Dermis microvascular lymphatic vessel endothelial cell (primary cell): ENCODE measurements at places on chromosomes 7 and 10.
A peak's percentile ranks its signal among the peaks of the same experiment; 100 is the strongest.

- DNase-seq, result no peak
Measured at GRCh38 chr10:60594476-60595051, 183.7 kb upstream of the CDK1 start.

GRCh38 chr7:39811161-39811614 is 138.9 kb upstream of the CDK13 start:
- peak; percentile 34 for DNase-seq

DNA sequence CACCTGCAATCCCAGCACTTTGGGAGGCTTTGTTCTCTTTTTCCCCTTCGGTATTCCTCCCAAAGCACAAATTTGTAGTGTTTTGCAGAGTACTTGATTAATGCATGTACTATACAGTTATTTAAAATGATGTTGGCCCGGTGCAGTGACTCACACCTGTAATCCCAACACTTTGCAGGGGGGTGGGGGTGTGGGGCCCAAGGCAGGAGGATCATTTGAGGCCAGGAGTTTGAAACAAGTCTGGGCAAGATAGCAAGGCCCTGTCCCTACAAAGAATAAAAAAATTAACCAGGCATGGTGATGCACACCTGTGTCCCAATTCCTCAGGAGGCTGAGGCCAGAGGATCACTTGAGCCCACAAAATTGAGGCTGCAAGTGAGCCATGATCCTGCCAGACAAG is 26.8 kb upstream of the FOXK1 start:
- DNase-seq, result no peak

- peak; percentile 75 for DNase-seq
Measured at GRCh38 chr10:133375357-133376115, 2.4 kb upstream of the ECHS1 start.

GRCh38 chr10:99930731-99931550 is 78.8 kb downstream of the DNMBP start:
- DNase-seq, result peak; percentile 72

DNA sequence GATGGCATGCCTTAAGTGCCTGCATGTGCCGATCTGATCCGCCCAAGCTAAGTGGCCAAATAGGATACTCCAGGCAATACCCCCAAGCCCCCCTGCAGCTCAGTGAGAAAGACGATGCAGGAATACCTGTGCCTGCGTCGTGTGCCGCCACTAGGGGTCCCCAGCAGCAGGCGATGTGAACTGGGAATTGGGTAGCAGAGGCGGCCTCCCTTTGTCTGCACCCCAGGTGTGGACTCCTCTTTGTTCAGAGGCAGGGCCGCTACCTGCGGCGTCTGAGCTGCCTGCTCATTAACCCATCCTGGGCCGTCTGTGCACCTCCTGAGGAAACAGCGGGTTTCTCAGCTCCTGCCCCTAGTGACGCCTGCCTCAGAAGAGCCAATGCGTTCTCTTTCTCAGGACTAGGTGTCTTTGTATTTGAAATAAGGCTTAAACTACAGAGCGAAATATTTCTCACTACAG is 4.8 kb upstream of the CHN2 start:
- peak; percentile 49 for DNase-seq

- DNase-seq, result peak; percentile 58
Measured at GRCh38 chr7:104156842-104157277, 51.0 kb downstream of the ORC5 start.

DNA sequence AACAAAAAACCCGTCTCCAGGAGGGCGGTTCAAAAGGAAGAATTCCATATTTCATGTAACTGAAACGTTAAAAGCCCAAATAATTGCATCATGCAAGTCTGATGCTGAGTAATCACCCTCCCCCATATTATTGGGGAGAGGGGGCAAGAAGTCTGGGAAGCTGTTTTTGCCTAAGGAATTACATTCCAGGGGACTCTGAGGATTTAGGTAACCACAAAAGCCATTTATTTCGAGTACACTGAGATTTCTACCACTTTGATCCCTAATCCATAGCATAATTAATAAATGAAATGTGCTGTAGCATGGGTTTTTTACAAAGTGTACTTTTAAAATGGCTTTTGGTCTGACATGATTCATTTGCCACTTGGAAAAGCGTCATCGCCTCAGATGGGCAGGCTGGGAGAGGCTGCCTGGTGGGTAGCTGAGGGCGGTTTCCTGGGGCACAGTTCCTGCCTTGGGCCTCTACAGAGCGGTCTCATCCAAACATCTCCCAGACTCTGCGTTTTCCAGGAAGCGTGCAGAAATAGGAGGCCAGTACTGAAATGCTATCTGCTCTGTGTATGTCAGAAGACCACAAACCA is 106.5 kb downstream of the TCF7L2 start:
- no peak for DNase-seq

GRCh38 chr10:44578271-44578670 is 193.4 kb upstream of the CXCL12 start:
- no peak for DNase-seq
